ENCODE measurements at places on chromosomes 4 and X. TPM values are rescaled to one million over a fixed set of nuclear protein-coding genes. Genes with fewer than 3 reads are reported as not detected.

Gene AFF2
- total RNA-seq: 3.8 TPM

Gene BTC
- 50.8 TPM for total RNA-seq

Gene BMX
- total RNA-seq: 1.9 TPM

Gene PAGE2B
- not detected for total RNA-seq

Gene UGT2B10
- not detected for total RNA-seq

DNA sequence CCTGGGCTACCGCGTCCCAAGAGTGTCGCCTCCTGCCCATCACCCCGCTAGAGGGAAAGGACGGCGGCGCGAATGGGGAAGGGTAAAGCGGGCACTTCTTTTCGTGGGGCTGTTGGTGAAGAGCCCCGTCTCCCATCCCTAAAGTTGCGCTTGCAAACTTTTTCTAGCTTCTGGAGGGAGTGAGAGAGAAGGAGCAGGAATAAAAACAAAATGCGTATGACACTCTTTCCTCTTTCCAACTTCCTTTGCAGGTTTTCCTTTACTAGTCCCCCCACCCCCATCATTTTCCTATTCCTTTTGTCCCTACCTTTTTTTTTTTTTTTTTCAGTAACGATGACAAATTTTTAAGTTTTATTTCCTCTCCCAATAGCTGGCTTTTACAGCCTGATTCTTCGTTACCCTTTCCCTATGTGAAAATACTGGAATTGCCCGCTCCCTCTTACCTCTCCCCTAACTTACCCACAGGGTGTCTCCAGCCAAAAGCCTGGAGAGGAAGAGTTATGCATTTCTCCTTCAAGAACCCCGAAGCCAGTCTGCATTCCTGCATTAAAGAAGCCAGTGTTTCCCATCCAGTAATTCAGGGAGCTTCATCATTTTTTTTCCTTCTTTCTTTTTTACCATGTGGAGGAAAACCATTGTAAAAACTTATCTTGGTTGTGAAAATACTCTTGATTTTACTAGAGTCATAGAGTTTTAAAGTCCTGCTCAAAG is 613 bp upstream of the ARSJ start:
- no peak for ATAC-seq

- ATAC-seq: no peak
Observed at GRCh38 chr4:26372525-26373172, 51.8 kb downstream of the RBPJ start.

DNA sequence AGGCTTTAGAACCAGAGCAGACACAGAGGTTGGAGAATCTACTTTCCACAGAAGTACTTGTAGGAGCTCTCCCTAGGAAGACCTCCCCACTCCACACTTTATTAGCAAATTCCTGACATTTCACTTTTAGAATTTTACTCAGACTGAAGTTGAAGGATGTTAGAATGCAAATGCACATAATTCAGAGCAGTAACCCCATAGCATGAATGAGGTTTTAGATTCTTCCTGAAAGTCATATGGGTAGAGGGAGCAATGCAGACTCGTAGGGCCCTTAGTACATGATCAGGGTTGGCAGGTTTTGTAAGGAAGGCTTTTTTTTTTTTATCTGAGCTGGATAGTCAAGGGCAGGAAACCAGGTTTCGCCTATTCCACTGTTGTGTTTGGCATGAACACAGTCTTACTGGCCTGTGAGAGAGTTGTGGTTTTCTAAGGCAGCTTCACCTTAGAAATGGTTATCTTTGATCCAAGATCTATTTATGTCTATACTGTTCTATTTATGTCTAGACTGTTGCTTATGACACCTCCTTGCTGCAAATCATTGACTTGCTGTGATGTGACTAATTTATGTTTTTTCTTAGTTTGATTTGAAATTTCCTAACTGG is 48.9 kb downstream of the SPATA18 start:
- no peak for ATAC-seq

DNA sequence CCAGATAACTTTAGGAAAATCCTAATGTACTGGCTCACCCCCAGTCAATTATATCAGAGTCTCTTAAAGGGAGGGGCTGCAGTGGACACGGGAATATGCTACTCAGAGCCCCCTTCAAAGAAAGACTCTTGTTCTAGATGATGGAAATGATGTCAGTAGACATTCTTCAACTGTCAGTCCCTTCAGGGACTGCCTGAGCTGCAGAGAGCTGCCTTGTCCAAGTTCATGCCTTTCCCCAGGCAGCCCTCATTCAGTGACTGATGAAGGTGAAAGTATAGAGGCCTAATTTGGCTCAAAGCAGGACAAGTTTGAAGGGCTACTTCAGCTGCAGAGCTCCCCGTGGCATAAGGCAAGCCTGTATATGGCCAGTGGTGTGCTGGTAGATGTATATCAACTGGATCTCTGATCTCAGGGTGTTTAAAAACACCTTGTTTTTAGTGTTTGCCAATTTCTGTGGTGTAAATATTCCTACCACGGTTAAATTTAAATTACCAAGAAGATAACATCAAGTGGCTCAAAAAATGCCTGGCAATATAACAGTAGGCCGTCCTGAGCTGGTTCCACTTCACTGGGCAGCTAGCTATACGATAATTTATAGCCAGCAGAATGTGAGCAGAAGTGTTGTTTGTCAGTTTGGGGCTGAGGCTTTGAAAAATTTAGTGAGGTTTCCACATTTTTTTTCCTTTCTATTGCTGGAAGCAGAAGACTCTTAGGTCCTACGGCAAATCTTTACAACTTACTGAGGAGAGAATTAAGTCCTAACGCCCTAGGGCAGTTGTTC is 748.8 kb upstream of the FTHL17 start:
- no peak for ATAC-seq
